Activated T-helper 1 cell treated with Interleukin-2 at 50 U/mL for 16 hours (primary cell): ENCODE measurements at places on chromosomes 2 and 18.

- DNase-seq, result no peak
These were observed 65.5 kb upstream of the ATG16L1 start for GRCh38 chr2:233185963-233186362.

DNA sequence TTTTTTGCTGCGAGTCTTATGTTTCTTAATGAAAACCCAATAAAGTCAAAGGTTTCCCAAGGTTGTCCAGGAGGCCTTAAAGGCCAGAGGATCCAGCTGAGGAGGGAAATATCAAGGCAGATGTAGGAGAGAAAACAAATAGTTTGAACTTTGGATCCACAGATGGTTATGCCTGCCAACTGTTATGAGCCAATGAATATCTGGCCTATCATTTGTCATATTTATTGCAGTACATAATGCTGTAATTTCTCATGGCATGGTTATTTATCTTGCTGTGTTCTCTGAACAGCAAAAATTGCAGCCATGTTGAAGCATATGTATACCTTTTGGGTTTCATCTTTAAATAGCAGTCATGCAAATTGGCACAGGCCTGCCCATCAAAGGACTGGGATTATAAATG, 38.2 kb upstream of the CAVIN2 start:
- no peak for DNase-seq

DNA sequence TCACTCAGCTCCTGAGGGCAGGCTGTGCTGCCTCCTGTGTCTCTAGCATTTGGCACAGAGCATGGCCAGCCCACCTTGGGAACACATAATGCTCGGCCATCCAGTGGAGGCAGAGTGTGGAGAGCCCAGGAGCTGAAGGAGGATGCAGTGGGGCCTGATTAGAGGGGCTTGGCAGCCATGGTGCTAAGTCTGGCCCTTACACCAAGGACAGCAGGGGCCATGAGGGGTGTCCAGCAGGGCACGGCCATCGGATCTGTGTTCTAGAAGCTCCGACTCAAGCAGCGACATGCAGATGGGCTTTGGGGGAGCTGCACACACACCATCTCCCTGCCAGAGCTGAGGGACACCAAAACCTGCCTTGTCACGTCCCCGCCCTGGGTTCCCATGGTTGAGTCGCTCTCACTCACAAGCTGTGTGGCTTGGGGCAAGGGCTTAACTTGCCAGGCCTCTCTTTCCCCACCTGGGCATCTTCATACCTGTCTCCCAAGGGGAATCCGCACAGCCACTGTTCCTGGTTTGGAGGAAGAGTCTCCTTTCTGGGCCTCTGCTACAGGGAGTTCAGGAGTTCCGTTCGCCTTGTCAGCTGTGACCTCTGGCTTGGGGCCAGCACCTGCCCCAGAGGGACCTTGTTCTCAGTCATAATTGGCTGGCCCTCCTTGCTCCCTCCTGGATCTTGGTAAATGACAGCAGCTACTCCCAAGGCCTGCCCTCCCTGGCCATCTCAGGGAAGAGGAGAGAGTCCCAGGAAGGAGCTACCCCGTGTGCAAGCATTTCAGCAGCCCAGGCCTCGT, 1.3 kb upstream of the TOGARAM2 start:
- DNase-seq, result no peak

DNA sequence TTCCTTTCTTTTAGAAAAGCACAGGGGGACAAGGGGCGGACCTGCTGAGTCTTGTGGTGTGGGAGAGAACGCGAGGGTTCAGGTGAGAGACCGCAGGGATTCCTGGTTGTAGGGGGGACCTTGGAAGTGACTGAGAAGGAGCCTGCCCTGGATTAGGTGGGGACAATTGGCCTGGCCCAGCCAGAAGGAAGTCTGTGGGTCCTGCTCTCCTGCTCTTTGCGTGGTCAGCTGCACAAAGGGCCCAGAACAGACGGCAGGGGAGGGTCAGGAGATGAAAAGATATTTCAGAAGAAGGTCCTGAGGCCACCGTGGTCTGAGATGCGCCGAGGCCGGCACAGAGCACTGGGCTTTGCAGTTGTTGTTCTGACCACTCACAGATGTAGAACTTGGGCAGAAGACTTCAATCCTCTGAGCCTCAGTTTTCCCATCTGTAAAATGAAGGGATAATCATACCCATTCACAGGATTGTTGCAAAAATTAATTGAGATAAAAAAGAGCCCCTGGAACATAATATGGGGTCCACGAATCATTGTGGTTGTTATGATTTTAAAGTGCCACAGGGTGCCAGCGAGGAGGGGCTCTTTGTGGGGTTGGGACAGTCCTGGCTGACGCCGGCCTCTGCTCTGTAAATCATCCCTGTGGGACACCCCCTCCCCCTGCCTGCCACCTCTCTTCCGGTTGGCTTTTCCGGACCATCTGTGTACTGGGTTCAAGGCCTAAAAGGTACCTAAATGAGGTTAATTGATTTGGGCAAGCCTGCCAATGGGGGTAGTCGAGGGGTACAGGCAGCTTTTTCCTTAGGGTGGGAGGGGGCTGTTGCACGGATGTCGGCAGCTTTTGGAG, 1.8 kb downstream of the LPIN1 start:
- DNase-seq, result no peak

GRCh38 chr2:263022-263738, 652 bp downstream of the SH3YL1 start:
- DNase-seq, result no peak

DNA sequence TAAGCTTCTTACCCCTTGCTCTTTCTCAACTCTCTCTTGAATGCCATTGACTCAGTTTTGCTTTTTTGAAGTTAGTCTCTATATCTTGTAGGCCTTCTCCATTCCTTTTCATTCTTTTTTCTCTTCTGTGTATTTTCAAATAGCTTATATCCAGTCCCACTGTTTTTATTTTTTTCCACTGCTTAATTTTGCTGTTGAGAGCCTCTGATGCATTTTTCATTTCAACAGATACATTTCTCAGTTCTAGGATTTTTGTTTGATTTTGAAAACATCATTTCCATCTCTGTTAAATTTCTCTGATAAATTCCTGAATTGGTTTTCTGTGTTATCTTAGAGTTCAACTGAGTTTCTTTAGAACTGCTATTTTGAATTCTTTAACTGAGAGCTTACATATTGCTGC, 45.9 kb downstream of the MIB1 start:
- DNase-seq, result no peak

DNA sequence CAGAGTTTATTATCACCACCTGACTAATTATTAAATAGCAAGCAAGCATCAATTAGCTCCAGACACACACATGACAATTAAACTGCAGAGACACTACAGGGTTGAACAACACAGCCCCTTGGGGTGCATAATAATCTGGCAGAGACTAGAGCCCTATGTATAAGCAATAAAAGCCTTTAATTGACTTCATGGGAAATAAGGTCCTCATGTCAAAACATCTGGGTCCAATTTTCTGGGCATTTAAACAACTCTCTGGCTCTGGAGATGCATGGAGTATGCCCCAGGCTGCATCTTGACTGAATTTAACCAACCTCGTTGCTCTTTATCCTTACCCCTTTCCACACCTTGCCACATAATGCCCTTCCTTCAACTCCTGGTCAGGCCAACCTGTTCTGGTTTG, 270.7 kb upstream of the THUMPD2 start:
- no peak for DNase-seq

- DNase-seq, result no peak
These were observed 52.9 kb downstream of the UPP2 start for GRCh38 chr2:158154596-158154995.

DNA sequence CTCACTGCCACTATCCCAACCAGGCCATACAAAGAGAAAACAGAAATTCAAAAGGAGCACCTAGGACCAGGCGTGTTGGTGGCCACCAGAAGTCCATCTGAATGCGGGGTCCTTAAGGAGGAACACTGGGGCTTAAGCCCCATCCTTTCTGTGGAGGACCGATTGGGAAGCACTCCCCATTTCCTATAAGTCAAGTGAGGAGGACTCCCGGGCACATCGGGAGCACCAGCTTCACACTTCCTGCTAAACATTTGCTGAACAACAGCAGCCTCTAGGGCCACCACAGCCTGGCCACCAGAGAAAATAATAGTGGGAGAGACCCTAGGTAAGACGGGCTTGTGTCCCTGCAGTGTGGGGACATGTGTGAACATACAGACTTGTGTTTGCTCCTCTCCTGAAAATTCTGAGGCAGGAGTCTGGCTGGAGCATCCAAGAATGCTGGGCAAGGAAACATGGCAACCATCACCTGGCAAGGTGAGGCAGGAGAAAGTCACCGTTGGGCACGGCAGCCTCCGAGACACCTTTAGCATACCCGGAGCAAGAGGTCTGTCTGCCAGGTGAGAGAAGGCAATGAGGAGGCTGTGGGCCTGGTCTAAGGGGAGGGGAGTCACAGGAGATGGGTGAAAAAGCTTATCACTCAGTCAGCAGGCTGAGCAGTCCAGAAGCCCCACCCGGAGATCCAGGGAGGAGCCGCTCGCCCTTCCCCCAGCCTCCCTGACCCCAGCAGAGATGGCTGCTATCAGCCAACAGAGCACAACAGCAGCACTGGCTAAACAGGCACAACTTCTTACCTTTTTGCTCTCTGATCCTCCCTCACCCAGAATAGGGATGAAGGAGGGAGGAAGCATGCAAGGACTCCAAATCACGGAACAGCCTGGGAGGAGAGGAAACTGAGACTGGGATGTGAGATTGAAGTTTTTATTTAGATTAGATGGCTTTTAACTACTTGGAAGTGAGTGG, 282.3 kb downstream of the EIPR1 start:
- no peak for DNase-seq

GRCh38 chr2:125667630-125668029, 988.3 kb upstream of the GYPC start:
- no peak for DNase-seq

GRCh38 chr2:2252179-2252578, 78.9 kb downstream of the MYT1L start:
- no peak for DNase-seq

- no peak for DNase-seq
These were observed 3.8 kb downstream of the BOK start for GRCh38 chr2:241562269-241562891.

- DNase-seq, result no peak
These were observed 29.0 kb upstream of the PLA2R1 start for GRCh38 chr2:160091381-160091780.

GRCh38 chr18:657311-658000, at the start of gene TYMS:
TSS of gene TYMS (plus strand) at chr18:657653. CDS start at chr18:657743, 90 bp downstream.
- no peak for DNase-seq
